ENCODE measurements at places on chromosomes 16 and 17.
A peak's percentile ranks its signal among the peaks of the same experiment; 100 is the strongest.

DNA sequence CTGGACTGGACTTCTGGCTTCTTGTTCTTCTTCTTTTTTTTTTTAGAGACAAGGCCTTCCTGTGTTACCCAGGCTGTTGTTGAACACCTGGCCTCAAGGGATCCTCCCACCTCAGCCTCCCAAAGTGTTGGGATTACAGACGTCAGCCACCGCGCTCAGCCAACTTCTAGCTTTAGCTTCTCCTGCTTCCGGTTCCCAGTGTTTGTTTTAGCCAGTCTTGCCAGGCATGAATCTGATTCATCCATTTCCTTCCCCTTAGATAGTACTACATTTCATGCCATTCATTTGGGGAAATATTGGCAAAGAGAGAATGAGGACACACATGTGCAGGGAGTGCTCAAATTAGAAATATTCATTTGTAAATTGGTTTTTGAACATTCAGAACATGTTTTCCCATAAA, 12.1 kb upstream of the NDUFAB1 start:
- peak; percentile 71 for DNase-seq

DNA sequence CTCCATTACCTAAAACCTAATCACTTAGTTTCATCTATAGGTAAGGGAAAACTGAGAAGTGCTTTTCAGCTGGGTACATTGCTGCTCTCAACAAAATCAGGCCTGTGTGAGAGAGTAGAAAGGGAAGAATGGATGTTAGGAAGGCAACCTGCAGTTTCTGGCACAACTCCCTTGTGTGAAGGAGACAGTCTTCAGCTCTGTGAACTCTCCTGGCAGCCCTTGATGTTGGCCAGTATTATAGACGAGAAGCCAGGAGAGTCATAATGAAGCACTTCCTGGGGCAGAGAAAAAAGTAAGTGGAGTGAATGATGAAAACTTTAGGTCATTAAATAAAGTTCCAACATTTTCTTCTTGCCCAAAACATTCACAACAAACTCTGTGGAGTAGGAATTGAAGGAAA, 260.1 kb downstream of the IRX3 start:
- DNase-seq, result peak; percentile 39

DNA sequence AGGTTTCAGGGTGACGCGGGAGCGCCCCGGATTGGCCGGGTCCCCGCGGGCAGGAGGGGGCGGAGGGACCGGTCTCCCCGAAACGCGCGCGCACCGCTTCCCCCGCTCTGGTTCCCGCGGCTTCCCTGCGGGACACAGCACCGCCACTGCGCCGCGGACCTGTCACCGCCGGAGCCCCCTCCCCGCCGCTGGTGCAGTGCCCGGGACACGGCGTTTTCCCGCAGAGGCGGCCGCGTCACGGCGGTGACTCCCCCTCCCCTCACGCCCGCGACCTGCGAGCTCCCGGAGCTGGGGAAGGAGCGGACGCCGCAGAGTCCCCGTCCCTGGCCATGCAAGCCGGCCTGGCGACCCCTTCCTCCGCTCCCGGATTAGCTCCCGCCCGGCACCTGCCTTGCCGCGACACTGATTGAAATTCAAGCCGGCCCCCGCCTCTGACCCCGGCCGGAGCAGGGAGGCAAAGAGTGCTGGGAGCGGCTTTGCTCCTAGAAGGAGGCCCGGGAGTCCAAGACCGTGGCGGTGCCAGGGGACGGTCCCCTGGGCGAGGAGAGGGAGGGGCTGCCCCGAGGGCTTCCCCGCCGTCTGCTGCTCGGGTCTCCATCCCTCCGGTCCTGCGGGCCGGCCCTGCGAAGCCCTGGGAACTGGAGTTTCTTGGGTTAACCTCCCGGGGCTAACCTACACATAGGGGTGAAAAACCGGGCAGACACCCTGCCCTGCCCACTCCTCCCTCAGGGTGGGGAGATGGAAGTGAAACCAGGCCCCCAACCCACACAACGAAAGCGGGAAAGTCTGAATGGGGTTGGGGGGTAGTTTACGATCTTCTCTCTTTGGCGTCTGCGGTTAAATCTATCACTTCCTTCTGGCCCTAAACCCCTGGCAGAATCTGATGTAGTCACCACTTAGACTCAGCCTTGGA, 1.0 kb downstream of the RHBDL3 start:
- no peak for DNase-seq

DNA sequence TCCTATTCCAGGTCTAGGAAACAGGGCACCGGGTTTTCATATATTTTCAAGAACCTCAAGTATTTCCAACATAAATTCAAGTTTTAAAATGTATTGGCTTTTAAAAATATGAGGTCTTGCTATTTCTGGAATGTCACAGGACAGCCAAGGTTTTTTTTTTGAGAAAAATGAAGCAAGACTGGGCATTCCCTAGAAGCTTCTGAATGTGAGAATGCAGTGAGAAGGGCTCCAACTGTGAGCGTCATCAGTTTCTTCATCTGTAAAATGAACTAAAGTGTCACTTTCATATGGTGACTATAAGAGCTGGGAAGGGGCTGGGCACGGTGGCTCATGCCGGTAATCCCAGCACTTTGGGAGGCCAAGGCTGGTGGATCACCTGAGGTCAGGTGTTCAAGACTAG, 455.8 kb upstream of the MAF start:
- DNase-seq, result peak; percentile 20

DNA sequence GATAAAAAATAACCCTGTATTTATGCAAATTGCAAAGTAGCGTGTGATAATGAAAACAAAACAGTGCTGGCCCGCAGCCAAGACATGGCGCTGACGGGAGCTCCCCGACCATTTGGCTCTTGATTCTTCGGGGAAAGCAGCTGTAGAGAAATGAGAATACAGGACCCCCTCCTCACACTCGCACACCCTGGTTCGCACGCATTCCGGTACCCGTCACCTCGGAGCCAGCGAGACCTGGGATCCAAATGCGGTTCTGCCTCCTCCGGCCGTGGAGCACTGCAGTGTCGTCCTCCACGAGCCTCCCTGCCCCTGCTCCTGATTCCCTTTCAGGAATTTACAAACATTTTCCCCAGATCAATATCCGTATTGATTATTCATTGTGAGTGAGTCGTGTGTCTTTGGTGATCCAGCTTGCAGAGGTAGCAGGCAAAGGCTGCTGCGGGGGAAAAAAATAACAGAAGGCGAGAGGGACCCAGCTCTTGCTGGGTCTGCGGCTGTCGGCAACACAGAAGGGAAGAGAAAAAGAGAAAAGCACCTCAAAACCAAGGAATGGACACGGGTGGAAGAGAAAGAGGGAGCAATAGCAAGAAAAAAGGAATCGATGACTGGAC, 184.1 kb upstream of the ZFHX3 start:
- DNase-seq, result no peak

GRCh38 chr16:76837872-76838271, 353.1 kb upstream of the MON1B start:
- no peak for DNase-seq

- peak; percentile 91 for DNase-seq
These were observed 1.3 kb downstream of the MAZ start for GRCh38 chr16:29807426-29808218.
